ENCODE measurements at places on chromosomes 7 and 10.
A peak's percentile ranks its signal among the peaks of the same experiment; 100 is the strongest.

DNA sequence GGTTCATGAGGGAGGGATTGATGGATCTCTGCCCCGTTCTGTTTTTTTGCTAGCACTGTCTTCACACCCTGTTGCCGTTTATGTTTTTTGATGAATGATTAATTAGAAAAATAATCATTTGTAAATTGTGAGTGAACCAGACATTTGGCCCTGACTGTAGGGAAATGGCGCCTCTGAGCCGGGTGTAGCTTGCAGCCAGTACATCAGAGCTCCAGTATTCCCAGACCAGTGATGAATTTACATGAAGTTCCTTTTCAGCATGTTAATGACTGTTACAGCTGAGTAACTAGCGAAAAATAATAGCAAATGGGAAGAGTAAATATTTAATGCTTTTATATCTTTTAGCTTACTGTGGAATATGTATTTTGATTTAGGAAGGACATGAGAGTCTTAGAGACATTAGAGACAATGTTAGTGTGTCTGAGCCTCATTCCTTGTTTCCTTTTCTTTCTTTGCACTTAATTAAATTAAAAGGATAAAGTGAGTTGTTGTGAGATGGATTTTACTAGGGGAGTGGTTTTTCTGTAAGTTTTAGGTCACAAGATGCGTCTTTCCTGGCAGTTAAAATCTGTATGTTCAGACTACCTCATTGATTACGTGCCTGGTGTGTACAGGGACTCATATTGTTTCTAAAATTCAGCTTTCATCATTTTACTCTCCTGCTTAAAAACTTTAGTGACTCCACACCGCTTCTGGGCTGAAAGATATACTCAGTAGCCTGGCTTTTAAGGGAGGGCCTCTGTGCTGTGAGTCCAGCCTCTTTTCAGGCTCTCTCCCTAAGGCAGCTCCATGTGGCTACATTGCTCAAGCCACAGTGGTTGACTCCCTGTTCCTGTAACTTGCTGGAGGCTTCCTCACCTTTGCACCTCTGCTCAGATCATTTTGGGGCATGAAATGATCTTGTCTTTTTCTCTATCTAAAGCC lies 86.4 kb downstream of the AUTS2 start:
- DNase-seq: no peak

- DNase-seq: no peak
Observed at GRCh38 chr10:50577010-50577409, 46.7 kb downstream of the SGMS1 start.

GRCh38 chr7:36984710-36985312 lies 260.5 kb upstream of the AOAH start:
- DNase-seq: no peak

GRCh38 chr7:99201027-99201426 lies 6.9 kb downstream of the KPNA7 start:
- no peak for DNase-seq

DNA sequence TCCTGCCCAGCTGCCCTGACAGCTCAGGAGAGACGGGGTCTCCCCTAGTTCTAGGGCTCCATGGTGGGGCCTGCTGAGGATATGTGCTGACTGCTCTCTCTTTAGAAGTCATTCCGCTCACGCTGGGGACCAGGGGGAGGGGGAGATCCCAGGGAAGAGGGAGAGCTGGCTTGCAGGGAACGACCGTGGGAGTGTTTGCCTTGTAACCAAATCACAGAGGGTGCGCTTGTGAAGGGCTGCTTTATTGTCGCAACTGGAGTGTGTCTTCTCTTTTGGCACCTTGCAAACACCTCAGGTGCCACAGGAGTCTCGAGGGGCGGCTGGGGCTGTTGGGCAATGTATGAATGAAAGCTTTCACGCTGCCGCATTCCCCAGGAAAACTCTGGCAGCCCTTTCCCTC lies 531.3 kb upstream of the MKI67 start:
- no peak for DNase-seq

DNA sequence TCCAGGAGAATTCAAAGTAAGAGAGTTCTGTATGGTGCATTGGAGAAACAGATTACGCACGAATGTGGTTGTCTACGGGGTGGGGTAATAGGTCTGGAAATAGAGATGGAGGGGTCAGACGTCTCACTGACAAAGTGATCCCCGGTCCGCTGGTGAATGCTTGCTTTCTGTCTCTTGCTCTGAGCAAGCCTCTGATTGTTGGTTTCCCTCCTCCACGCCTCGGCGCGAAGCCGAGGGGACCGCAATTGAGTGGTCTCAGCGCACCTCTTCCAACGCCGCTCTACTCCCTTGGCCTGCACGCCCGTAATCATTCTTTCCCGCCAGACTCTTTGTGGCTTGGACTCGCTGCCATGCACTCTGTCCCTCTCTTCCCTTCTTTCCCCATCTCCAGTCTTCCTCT lies 46.5 kb upstream of the PFKP start:
- DNase-seq: no peak

GRCh38 chr7:44471850-44472249 lies 18.6 kb downstream of the NUDCD3 start:
- no peak for DNase-seq

GRCh38 chr7:50400114-50400513 lies 50.0 kb downstream of the FIGNL1 start:
- no peak for DNase-seq

DNA sequence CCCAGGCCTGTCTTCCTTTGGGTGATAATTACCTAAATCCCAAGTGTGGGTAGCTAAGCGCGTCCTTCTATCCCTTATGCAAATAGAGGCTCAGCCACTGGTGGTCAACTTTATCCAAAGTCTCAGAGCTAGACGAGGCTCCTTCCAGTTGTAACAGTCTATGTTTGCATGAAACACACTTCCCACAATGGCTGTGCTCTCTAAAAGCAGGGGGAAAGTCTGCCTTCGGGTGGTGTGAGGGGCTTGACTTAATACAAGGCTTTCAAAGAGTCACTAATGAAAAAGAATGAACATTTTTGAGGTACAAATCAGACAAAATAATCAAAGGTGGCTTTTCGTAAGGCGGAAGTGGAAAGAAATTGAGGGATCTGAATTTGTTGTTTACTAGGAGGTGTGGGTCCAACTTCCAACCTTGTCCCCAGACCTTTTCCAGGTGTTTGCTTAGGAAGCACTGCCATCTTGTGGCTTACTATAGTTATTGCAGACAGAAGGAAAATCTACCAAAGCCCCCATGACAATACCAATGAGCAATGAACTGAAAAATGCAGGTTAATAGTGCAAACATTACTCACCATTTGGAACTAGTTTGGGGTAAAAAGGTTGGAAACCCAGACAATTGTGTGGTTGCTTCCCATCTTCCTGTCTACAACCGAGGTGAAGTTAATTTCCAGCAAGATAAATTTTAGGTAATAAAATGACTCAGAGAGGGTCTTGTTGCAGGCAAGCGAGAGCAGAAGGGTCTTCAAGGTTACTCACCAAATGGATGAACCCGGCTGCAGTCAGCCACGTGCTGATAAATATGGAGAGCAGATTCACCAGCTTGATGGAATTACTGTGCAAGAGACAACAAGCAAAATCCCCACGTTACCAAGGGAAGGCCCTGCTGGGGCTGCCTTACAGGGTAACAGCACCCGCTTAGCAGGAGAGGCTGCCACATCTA lies 525.7 kb downstream of the KCNMA1 start:
- DNase-seq: peak; percentile 5

DNA sequence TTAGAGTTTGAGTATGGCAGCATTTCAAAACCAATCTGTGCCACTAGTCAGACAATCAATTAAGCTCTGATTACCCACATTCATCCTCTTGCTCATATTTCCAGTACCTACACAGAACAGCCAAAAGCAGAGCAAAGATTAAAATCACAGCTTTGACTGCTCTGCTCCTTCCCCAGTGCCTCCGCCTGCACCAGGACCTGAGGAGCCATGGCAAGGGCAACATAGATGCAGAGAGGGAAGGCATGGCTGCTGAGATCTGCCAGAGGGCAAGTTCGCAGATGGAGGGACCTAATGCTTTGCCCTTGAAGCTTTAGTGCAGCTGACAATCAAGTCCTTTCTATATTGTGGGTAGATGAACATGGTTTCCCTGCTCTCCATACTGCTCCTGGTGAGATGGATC lies 148.1 kb downstream of the HTR7 start:
- no peak for DNase-seq

GRCh38 chr10:99631496-99631895 lies 11.3 kb upstream of the SLC25A28 start:
- no peak for DNase-seq

GRCh38 chr7:64618785-64619456 lies 47.0 kb upstream of the ZNF107 start:
- DNase-seq: peak; percentile 4

- DNase-seq: no peak
Observed at GRCh38 chr7:2059964-2060700, 172.6 kb downstream of the MAD1L1 start.

GRCh38 chr10:103876155-103876554 lies 20.8 kb upstream of the SH3PXD2A start:
- DNase-seq: no peak

GRCh38 chr7:140990193-140990962 lies 24.4 kb downstream of the MRPS33 start:
- DNase-seq: no peak

GRCh38 chr10:127485153-127485857 lies 63.8 kb upstream of the NPS start:
- DNase-seq: no peak

- DNase-seq: no peak
Observed at GRCh38 chr7:33986951-33987947, 81.9 kb downstream of the BMPER start.

Data from NCI-H2107 (cell line).